ENCODE measurements at places on chromosomes 13 and 19. TPM values are rescaled to one million over a fixed set of nuclear protein-coding genes. Genes with fewer than 3 reads are reported as not detected.

- H3K27ac ChIP-seq = no peak overlapping the region
- H3K36me3 ChIP-seq = no peaks in the 10 kb centered on the region
- no peaks in the 10 kb centered on the region for H3K4me1 ChIP-seq
- no peak overlapping the region for H3K4me3 ChIP-seq
- no peaks in the 10 kb centered on the region for H3K27me3 ChIP-seq
These were observed 125.8 kb upstream of the STARD13 start for GRCh38 chr13:33411312-33411711.

HSH2D gene
- total RNA-seq = 5.9 TPM

ZNF17 gene
- 3.7 TPM for total RNA-seq

FFAR3 gene
- total RNA-seq = 0.37 TPM

GRCh38 chr13:29369060-29369743, 226.3 kb downstream of the SLC7A1 start:
- no peaks in the 10 kb centered on the region for H3K27me3 ChIP-seq
- no peaks in the 10 kb centered on the region for H3K36me3 ChIP-seq
- no peak overlapping the region for H3K4me3 ChIP-seq
- no peak for DNase-seq

GRCh38 chr13:59514316-59514715, 649.4 kb downstream of the DIAPH3 start:
- no peaks in the 10 kb centered on the region for H3K4me1 ChIP-seq
- H3K4me3 ChIP-seq = no peak overlapping the region
- no peaks in the 10 kb centered on the region for H3K27me3 ChIP-seq
- no peaks in the 10 kb centered on the region for H3K36me3 ChIP-seq

PCDH8 gene
- total RNA-seq = 0.44 TPM

DNA sequence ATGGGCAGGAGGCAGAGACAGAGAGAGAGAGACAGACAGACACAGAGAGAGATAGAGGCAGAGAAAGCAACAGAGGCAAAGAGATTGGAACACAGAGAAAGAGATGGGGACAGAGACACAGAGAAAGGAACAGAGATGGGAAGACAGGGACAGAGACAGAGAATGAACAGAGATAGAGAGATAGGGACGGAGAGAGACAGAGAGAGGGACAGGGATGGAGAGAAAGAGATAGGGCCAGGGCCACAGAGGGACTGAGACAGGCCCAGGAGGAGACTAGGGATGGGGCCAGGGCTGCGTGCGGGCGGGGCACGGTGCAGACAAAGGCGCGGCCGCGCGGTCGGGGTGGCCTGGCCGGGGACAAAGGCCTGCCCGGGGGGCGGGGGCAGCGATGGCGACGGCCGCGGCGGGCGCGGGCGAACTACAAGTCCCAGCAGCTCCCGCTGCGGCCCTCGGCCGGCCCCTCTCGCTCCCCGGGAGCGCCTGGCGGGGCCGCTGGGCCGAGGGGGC, at the start of gene ZNF358:
TSS of gene ZNF358 (plus strand) at position 459 of the 507 bp plus-strand sequence. CDS start 3,140 bp downstream, outside the sequence.
- H3K36me3 ChIP-seq = no peaks in the 10 kb centered on the region
- peak within 1 kb of the TSS; percentile 48 for H3K4me3 ChIP-seq
- no peaks in the 10 kb centered on the region for H3K27me3 ChIP-seq
- peak; percentile 55 for DNase-seq
- H3K27ac ChIP-seq = no peak within 1 kb of the TSS
- H3K4me1 ChIP-seq = no peaks in the 10 kb centered on the region

ZNF555 gene
- total RNA-seq = 4.7 TPM

GRCh38 chr19:38453596-38453995, 20.1 kb downstream of the RYR1 start:
- no peaks in the 10 kb centered on the region for H3K27me3 ChIP-seq
- DNase-seq = no peak
- no peaks in the 10 kb centered on the region for H3K36me3 ChIP-seq
- H3K4me3 ChIP-seq = no peak overlapping the region

COX7A1 gene
- 16.0 TPM for total RNA-seq

UBE2L5 gene
- not detected for total RNA-seq

GRCh38 chr13:112814905-112815585, 125.2 kb downstream of the ATP11A start:
- no peak for DNase-seq
- no peaks in the 10 kb centered on the region for H3K4me1 ChIP-seq
- no peak overlapping the region for H3K4me3 ChIP-seq
- no peak overlapping the region for H3K27ac ChIP-seq
- no peaks in the 10 kb centered on the region for H3K27me3 ChIP-seq

- DNase-seq = no peak
- H3K4me3 ChIP-seq = no peak overlapping the region
- no peak overlapping the region for H3K27ac ChIP-seq
- H3K36me3 ChIP-seq = no peaks in the 10 kb centered on the region
- H3K27me3 ChIP-seq = no peaks in the 10 kb centered on the region
These were observed 63.5 kb upstream of the SERP2 start for GRCh38 chr13:44309794-44310757.

TNFRSF19 gene
- 2.2 TPM for total RNA-seq

- H3K4me1 ChIP-seq = no peaks in the 10 kb centered on the region
- no peaks in the 10 kb centered on the region for H3K27me3 ChIP-seq
- no peaks in the 10 kb centered on the region for H3K36me3 ChIP-seq
- no peak overlapping the region for H3K4me3 ChIP-seq
- H3K27ac ChIP-seq = no peak overlapping the region
These were observed 44.5 kb downstream of the VWA8 start for GRCh38 chr13:41916173-41916954.

AKAP11 gene
- total RNA-seq = 9.2 TPM

ANGPTL4 gene
- total RNA-seq = 13.5 TPM

DNA sequence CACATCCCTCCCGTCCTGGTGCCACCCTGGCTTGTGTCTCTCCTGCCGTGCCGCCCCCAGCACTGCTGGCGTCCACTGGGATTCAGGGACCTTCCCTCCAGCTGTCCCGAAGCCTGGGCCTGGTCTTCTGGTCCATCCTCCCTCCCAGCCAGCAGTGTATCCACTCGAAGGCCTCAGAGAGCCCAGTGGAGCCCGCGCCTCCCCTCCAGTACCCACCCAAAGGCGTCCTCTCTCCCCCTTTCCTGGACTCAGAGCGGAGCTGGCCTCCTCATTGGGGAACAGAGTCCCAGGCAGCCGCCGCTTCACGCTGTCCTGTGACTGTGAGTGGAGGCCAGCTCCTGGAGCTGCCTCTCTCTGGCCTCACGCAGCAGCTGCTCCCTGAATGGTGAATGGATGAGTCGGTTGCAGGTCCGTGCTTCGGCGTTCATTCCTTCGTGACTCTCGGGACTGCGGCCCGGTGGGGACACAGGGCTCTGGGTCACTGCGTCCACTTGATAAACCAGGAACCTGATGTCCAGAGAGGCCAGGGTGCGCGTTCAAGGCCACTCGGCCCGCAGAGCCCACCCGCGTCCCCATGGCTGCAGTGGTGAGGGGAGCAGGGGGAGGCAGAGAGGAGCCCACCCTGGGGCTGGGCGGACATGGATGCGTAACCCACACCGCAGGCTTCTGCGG, 12.1 kb downstream of the ONECUT3 start:
- DNase-seq = no peak
- H3K4me1 ChIP-seq = no peaks in the 10 kb centered on the region
- no peaks in the 10 kb centered on the region for H3K36me3 ChIP-seq
- H3K4me3 ChIP-seq = no peak overlapping the region

- no peaks in the 10 kb centered on the region for H3K36me3 ChIP-seq
- H3K4me3 ChIP-seq = no peak overlapping the region
- H3K27ac ChIP-seq = no peak overlapping the region
These were observed 498 bp downstream of the LILRB1 start for GRCh38 chr19:54630782-54631181.

DNA sequence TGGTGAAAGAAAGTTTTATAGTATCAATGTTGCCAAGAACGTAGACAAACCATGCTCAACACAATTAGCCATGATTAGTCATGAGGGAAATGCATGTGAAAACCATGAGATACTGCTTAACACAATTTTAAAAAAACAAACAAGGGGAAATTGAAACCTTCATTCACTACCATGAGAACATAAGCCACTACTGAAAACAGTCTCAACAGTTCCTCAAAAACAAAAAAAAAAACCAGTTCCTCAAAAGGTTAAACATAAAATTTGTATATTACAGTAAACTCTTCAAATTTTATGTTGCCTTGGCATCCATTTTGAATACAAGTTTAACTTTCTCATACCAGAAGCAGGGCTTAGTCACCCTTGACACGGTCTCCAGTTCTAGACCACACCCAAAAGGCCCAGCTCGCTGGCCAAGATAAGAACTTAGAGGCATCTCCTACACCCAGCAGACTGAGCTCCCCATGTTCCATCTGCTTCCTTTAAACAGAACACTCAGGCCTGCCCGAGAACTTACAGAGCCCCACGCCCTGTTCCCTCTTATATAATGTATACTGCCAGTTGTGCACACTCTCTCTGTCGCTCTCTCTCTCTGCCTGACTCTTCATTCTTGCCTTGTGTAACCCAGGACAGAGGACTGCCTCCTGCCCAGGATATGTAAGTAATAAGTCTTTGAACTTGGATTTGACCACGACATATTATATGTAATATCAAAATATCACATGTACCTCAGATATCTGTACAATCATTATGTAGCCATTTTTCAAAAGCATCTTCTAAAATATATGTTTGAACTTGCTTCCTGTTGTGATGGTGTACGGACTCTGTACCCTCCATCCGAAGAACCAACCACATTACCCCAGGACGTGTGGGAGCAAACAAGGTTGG, 67.4 kb downstream of the STK24 start:
- H3K4me3 ChIP-seq = no peak overlapping the region
- H3K36me3 ChIP-seq = no peaks in the 10 kb centered on the region
- peaks cover 12% of the 10 kb centered on the region for H3K4me1 ChIP-seq
- no peak for DNase-seq
- H3K27me3 ChIP-seq = no peaks in the 10 kb centered on the region

IL12RB1 gene
- 1.1 TPM for total RNA-seq

- H3K27ac ChIP-seq = no peak overlapping the region
- H3K36me3 ChIP-seq = no peaks in the 10 kb centered on the region
- no peaks in the 10 kb centered on the region for H3K27me3 ChIP-seq
- no peak for DNase-seq
These were observed 35.0 kb downstream of the ATP11A start for GRCh38 chr13:112724788-112725345.

DNA sequence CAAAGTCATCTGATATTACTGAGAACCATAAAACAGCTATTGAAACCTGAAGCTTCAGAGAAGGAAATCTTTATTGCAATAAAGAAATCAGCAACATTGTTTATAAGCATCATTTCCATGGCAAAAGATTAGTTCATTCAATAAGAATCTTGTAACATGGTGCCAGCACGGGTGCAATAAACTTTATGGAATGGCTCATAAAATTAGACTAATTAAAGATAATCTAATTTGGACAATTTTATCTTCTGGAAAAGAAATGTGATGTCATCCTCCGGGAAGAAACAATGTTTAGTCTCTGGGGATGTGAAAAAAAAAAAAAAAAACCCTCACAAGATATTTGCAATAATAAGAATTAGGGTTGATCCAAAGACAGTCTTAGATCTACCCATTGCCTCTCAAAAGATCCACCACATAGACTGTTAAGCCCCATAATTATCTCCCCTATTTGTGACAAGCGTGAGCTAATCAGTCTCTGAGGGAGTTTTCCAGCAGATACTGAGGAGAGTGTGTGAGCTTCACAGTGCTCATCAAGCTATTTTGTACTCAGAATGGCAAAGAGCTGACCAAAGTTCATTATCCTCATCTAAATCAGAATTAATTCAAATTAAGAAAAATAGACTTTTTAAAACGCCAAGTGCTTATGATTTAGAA, 297.0 kb upstream of the EDNRB start:
- no peaks in the 10 kb centered on the region for H3K4me1 ChIP-seq
- H3K36me3 ChIP-seq = no peaks in the 10 kb centered on the region
- no peak overlapping the region for H3K27ac ChIP-seq
- H3K27me3 ChIP-seq = no peaks in the 10 kb centered on the region
- H3K4me3 ChIP-seq = no peak overlapping the region

DNA sequence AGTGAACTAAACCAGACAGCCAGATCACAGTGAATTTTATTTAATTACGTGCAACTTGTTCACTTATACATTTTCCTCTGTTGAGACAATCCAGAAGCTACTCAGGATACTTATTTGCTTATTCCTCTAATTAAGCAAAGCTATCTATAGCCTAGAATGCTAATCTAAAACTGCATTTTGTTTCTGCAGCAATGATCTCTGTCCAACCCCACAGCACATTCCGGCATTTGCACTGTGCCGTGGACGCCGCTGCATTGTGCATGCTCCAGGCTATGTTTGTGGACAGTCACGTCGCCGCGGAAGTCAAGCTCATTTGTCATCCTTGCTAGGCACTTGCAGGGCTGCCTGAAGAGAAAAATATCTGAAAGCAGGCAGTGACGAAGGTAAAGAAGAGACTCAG, 406.9 kb downstream of the RFC3 start:
- no peaks in the 10 kb centered on the region for H3K27me3 ChIP-seq
- H3K27ac ChIP-seq = no peak overlapping the region
- no peaks in the 10 kb centered on the region for H3K4me1 ChIP-seq
- no peak for DNase-seq
- H3K36me3 ChIP-seq = no peaks in the 10 kb centered on the region
- no peak overlapping the region for H3K4me3 ChIP-seq

DNA sequence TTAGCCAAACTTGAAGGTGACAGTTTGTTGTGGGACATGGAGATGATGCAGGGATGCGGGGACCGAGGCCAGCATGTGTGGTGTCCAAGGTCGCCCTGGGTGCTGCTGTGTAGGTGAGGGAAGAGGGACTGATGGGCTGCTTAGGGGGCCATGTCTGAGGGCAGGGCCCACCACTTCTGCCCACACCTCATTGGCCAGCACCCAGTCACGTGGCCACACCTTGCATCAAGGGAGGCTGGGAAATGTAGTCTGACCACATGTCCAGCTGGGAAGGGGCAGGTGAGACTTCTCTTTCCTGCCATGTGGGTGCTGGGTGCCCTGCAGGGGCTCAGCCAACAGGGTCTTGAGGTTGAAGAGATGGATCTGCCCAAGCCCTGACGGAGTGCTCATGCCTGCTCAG, 88.9 kb downstream of the KDM4B start:
- H3K27me3 ChIP-seq = no peaks in the 10 kb centered on the region
- no peak for DNase-seq
- H3K4me1 ChIP-seq = no peaks in the 10 kb centered on the region

MRPL54 gene
- total RNA-seq = 36.4 TPM

DNA sequence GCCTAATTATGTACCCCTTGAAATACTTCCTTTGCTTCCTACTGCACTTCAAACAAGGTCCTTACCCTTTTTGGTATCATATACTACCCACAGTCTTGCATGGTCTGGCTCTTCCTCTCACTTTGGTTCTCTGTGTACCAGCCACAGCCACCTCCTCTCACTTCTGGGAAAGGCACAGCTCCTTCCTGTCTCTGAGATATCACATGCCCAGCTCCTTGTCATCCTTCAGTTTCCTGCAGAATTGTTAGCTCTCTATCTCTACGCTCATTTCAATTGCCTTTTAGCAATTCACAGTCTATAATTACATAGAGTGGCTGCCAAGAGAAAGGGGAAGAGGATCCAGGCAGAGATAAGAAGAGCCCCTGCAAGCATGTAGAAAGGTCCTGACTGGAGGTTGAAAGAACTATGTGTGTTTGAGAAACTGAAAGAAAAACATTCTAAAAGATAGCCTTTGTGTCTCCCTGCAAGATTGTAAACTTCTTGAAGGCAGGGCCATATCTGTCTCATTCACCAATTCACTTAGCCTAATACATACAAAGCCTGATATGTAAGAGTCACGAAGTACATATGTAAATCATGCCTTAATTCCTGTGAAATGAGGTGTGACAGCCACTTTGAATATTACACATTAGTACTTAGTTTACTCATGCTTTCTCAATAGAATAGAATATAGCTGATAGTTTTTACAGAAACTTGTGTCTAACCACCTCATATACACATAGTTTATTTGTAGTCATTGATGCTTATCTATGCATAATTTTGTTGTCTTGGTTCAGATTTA, 933.1 kb downstream of the DIAPH3 start:
- H3K4me1 ChIP-seq = no peaks in the 10 kb centered on the region
- no peak overlapping the region for H3K27ac ChIP-seq
- H3K4me3 ChIP-seq = no peak overlapping the region
- H3K27me3 ChIP-seq = no peaks in the 10 kb centered on the region
- no peak for DNase-seq
